Stimulated activated CD8-positive, alpha-beta memory T cell treated with anti-CD3 and anti-CD28 coated beads, Interleukin-7, amount 100 ng/mL, for 1 hour (primary cell): ENCODE measurements at places on chromosomes 7 and 10.

DNA sequence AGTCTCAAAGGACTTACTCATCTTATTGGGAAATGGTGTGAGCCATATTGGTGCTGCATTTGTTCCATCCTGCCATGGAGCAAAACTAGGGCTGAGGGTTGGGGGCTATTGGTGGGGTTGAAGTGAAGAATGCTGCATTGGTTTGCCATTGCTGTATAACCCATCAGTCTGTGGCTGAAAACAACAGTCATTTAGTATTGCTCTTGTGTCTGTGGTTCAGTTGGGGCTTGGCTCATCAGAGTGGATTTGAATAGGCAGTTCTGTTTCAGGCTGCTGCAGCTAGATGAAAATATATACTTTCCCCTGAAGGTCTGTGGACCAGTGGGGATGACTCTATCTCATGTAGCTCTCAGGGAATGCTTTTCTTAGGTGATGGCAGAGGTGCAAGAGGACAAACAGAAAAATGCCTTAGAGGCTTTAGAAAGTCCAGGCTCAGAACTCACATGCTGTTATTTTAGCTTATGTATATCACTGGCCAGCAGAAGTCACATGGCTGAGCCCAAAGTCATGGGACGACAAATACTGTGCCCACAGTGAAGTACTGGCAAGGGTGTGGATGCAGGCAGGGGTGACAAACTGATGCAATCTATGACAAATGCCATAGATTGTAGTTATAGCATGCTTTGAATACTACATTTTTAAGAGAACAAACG, 15.2 kb upstream of the EXOC6 start:
- DNase-seq = no peak

- DNase-seq = no peak
These were observed 580.0 kb downstream of the XPNPEP1 start for GRCh38 chr10:109343293-109343692.

- no peak for DNase-seq
These were observed 10.4 kb downstream of the NFE2L3 start for GRCh38 chr7:26162431-26162830.

DNA sequence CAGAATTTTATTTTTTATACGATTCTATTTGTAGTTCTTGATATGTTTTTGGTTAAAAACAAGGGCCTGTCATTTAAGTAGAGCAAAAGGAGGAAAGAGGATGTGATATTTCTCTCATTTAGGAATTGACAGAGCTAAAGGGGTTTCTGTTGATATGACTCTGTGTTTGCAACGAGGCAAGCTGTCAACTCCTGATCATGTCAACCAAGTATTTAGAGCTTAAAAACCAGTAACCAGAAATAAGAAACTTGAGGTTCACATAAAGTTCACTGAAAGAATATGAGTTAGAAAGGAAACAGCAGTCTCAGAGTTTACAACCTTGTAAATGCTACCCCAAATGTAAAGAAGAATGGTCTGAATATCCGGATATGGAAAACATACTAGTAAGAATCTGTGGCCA, 434.2 kb downstream of the PARD3 start:
- no peak for DNase-seq

- DNase-seq = no peak
These were observed 106.1 kb downstream of the C10orf90 start for GRCh38 chr10:126564326-126564888.

DNA sequence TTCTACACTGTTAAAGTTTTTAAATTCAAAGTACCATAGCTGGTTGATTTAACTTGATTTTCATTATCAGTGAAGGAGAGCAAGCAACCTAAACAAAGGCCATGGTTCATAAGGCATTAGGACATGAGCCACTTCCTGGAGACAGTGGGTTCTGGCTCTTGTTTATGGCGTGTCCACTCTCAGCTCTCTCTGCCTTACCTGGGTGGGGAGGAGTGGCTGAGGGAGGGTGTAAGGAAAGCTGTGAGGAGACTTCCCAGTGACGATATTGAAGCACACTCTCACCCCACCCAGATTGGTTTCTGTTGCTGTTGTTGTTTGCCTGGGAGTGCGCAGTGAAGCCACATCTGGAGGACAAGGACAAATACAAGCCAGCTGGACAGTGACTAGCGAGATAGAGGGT, 365.3 kb upstream of the FZD8 start:
- DNase-seq = no peak

DNA sequence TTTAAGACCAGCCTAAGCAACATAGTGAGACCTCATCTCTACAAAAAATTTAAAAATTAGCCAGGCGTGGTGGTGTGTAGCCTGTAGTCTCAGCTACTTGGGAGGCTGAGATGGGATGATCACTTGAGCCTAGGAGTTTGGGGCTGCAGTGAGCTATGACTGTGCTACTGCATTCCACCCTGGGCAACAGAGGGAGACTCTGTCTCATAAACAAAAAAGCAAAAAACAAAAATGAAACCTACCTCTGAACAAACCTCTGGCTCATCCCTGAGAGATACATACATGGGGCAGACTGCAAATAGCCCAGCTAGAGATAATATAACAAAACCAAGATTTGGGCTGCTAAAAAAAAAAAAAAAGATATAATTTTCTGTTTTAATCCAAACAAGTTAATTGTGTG, 19.5 kb downstream of the C10orf67 start:
- no peak for DNase-seq

GRCh38 chr10:11266426-11266825, 248.8 kb downstream of the CELF2 start:
- no peak for DNase-seq

DNA sequence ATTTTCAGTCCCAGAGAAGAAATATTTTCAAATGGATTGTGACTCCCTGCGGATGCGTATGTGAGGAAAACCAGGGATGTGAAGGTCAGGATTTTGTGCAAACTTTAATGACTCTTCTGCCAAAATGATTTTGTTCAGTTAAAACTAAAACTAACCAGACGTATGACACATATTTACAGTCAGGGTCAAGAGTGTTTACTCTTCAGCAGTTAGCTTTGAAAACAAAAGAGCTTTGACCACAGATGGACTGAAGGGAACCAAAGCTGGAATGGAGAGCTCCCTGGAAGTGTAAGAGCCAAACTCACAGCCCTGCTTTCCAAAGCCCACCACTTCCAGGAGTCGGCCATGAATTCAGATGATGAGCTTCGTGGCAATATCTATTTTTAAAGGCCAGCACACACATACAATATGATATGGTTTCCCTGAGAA, 15.5 kb downstream of the SVIL start:
- no peak for DNase-seq
